GM23338 (cell line): ENCODE measurements at places on chromosomes 2 and 18.
A peak's percentile ranks its signal among the peaks of the same experiment; 100 is the strongest.

DNA sequence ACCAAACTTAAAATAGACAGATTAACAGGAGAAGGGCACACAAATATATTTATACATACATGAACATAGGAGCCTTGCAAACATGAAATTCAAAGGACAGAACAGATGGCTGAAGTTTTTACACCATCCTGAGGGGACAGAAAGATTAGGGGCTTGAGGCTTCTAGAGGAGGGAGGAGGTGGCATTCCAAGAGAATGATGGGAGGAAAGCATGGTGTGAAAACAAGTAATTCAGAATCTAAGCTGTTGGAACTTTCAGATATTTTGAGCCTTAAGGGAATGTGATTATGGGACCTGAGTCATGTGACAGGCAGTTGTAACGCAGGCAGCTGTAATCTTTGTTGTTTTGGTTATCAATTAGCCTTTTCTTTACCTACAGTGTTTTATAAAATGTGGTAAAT lies 225.2 kb upstream of the SPOPL start:
- no peak for DNase-seq

DNA sequence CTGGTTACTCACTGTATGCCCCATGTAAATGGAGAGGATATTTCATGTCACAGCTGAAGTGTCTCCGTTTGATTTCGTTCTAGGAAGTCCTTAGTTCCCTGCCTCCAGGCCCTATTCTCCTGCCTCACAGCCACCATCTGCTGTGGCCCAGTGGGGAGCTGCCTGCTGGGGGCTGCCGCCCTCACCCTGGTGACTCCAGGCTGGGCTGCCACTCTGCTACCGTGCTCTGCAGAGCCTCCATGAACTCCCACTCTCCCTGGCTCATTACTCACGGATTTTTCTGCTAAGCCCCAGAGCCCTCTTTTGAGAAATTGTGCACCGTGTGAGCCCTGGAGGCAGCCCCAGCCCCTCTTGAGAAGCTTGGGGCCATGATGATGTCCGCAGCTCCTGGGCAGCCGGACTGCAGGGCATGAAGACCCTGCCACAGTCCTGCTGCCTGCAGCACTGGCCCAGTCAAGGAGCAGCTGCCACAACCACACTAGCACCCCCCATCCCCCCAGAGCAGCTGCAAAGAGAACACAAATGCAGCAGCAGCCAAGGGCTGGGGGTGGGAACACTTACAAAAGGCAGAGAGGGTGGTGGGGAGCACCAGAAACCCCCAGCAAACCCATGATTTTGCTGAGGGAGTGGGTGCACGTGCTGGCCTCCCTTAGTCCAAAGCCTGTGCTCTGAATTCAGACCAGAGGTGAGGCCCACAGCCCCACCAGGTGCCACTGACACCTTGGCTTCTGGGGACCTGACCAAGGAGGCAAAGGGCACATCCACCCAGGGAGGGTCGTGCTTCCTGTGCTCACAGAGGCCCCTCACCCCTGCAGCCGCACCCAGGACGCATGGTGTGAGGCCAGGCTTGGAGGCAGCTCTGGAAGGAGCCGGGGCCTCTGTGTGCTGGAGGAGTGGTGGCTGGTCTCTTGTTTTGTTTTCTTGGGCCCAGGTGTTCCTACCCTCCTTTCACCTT lies 270.2 kb upstream of the RAB6C start:
- no peak for DNase-seq

DNA sequence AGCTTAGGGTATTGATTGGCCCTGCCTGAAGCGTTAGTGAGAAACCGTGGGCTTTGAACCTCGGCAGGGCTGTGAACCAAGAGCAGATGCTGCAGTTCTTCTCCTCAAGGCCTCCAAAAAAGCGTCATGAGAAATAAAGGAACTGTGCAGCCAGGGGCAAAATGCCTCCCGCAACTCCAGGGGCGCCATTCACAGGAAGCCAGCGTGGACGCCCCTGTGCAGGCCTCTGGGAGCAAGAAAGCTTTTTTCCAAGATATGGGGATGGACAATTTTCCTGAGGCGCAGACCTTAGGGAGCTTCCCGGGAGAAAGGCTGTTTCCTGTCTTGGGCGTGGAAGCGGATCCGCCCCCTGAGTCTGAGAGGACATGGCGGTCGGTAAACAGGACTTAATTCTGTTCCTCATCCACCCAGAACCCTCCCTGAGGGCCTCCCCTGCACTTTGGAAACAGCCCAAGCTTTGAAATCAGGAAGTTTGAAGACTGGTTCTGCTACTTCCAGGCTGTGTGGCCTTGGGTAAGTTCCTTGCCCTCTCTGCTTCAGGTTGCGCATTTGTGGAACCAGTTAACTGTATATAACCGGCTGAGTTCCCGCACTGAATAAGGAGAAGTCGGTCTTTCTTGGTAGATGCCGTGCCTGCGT lies 29.6 kb upstream of the CABLES1 start:
- DNase-seq, result no peak

DNA sequence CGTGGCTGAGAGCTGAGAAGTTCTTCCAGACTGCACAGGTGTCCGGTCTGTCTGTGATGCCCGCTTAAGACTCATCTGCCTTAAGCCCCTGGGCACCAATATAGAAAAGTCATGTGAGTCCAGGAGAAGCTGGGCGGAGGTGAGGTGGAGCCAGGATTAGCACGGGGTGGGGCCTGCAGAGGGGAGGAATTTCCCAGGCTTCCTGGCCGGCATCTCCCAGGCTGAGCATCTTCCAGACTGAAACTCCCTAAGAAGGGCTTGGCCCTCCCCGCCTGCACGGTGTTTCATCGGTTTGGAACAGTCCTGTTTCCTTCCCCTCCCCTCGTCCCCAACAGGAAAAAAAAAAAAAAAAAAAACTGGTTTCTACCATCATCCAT lies 270.3 kb downstream of the ATAD2B start:
- no peak for DNase-seq

DNA sequence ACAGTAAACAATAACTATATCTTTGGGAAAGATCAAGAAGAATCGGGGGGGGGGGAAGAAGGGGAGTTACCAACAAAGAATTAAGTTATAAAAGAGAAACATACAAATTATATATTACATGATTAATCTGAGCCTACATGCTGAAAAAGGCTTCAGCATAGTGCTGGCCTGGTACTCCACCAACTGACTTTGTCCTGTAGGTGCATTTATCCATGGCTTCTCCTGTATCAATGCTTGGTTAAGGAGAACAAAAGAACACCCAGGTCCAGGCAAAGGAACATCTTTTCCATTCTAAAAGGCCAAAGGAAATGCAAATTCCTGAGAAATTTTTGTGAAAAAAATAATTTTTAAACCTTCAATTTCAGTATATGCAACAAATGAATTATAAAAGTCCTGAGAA lies 24.2 kb downstream of the RPRD1A start:
- DNase-seq, result no peak

- no peak for DNase-seq
Observed at GRCh38 chr18:33594799-33595198, 16.8 kb downstream of the ASXL3 start.

GRCh38 chr2:136957044-136957443 lies 191.7 kb downstream of the THSD7B start:
- no peak for DNase-seq

DNA sequence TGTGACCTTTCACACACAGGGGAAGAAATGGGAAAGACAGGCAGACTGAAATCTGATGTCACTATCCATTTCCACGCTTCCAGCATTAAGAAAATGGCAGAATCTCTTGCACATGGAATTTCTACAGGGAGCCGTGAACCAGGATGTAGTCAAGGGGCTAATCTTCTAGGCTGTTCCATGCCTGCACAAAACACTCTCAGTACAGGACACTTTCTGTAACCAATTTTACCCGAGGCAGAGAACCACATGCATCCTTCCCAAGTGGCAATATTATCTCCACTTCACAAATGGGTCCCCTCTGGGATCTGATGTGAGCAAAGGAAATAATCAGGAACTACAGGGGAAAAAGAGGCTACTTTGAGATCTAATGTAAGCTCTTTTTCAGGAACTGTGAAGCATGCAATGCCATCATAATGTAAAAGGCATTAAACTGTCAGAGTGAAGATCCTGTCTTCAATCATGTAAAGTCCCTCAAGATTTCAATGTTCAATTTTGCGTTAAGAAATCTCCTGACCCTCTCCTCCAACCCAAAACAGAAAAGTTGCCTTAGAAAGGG lies 236.9 kb downstream of the RBM43 start:
- DNase-seq, result no peak

GRCh38 chr2:144876013-144876412 lies 356.1 kb upstream of the ZEB2 start:
- no peak for DNase-seq

DNA sequence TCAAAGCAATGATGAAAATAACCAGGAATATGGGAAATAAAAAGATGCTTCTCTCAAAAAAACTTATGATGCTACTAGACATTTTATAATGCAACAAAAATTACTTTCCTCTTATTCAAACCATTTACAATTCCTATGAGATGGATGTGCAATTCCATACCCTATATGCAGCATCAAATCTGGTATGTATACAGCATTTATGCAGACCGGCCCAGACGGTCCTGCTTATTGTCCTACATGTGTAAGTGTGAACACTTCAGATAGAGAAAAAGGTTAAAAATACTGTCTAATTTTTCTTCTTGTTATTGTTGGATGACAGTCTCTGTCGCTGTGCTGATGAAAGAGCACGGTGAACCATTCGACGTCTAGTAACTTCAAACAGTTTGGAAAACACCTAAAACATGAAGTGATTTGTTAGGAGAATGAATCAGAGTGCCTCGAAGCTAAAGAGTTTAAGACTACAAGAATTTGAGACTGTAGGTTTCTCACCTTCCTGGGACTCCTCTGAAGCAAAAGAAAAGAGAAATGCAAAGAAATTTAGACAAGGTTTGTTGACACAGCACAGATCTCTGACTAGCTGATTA lies 80.8 kb downstream of the ATL2 start:
- no peak for DNase-seq

DNA sequence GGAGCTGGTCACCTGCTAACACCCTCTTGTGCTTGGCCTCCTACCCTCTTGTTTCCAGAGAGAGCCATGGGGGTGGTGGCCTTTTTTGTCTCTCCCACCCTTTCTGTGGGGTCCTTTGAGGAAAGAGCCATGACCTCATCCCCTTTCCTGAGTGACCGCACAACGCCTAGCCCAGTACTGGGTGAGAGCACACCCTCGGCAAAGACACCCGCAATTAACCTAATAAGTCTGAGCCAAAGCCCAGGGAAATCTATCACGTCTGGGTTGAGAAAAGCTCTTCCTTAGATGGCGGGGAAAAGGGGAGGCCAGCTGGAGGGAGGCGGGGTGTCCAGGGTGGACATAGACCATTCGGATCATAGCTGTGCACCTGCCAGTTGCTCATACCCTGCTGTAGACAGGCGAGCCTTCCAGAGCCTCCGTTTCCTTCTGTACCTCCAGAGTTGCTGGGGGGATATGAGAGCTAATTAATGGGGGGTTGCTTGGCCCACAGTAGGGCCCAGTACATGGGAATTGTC lies 93.7 kb upstream of the MCFD2 start:
- no peak for DNase-seq

DNA sequence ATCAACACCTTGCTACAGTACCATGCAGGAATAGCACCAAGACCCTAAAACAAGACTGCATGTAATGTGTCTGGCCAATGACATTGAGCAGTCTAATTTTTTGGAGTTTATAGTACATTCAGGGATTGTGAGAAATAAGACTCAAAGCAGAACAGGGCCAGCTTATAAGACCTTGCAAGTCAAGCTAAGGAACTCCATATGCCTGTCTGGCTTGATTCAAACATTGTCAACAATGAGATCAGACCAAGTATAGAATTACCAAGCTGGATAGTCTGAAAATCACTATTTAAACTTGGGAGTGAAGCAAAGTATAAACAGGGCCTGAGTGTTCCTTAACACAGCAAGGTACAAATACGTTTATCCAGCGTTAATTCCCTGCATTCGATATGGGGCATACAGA lies 370.9 kb downstream of the CNTNAP5 start:
- DNase-seq, result no peak

GRCh38 chr2:129895061-129895460 lies 84.4 kb upstream of the RAB6C start:
- no peak for DNase-seq

DNA sequence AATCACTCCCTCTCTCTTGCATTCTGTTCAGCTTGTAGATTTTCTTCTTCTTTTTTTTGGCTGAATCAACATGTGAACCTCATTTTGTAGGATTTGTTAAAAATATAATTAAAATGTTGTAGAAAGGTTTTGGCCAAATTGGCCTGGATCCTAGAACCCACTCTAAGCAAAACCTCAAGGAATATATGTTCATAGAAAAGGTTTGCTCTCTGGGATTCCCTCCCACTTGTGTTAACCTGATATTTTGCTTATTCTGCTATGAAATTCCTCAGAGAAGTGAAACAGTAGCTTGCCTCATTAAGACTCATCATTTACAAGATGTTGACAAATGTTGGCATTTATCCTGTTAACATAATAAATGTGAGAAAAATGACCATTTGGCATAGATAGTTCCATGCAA lies 456.7 kb downstream of the TMEM182 start:
- DNase-seq, result no peak

- no peak for DNase-seq
Observed at GRCh38 chr2:143730155-143730952, 601.1 kb downstream of the ARHGAP15 start.

- DNase-seq, result no peak
Observed at GRCh38 chr18:35514752-35515459, 17.1 kb upstream of the INO80C start.

- DNase-seq, result no peak
Observed at GRCh38 chr2:58293056-58293455, 51.9 kb upstream of the FANCL start.

DNA sequence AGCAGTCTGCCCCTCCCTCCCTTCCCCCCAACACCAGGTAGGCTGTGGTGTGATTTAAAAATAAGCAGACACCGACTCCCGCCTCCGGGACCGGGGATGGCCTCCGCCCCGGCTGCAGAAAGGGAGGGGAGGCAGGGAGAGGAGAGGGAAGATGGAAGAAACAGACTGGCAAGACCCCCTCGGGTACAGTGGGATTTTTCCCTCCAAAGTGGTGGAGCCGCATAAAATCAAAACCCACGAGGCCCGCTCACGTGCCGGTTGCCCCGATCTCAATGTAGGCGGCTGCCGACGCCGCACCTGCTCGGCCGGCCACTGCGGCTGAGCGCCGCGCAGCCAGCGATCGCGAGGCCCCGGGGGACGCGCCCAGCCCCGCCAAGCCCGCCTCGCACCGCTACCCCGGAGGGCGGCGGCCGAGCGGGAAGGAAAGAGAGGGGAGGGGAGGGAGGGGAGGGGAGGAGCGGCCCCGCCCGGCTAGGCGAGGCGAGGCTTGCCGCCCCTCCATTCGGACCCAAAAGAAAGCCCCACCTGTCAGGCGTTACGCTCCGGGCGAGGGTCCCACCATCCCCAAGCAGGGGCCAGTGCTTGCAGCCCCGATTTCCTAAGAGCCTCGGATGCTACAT lies 811 bp downstream of the ADD2 start:
- DNase-seq, result peak; percentile 82

DNA sequence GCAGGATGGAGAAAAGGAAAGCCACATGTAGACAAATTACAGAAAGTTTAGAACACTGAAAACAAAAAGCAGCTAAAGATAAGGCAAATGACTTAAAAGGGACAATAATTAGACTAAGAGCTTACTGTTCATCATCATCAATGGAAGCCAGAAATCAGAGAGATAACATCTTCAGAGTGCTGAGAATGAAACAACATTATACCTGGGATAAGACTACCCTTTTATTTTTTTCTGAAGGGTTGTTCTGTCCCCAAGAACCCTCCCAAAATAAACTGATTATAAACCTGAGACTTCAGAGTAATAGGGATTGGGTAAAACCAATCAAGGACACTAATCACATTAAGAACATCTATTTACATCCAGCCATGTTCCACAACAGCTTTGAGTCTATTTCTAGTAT lies 6.9 kb upstream of the NEDD4L start:
- DNase-seq, result no peak
